Endodermal cell (in vitro differentiated cells): ENCODE measurements at places on chromosomes 7 and 10.

DNA sequence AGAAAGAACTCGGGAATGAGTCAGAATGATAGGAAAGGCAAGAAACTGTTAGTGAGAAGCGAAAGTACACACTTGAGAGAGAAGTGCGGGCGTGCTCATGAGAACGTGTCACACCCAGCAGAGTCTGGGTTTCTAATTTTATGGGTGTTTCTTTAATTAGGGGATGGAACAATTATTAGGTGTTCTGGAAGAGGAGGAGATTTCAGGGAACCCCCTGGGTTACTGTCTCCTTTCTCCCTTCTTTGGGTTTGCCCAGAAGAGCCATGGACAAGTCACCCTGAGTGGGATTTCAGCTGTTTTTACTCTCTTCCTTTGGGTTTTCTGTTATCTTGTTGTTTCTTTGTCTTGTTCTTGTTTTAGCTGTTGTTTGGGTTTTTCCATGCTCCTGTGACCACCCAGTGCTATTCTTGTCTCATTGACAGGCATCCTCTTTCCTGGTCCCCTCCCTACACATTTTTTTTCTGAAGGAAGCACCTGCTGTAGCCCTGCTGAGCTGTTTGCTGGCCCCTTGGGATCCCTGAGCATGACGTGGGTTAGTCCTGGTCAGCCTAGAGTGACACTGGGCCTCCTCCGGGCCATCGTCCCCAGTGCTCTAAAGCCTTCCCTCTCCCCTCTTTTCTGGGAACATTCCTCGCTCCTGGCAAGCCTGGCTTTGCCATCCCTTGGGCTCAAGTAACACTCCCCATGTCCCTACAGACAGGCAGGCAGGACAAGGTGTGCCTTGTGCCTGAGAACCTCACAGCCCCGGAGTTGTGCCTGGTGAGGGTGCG is 3.5 kb downstream of the SH2D4B start:
- no peak for DNase-seq

DNA sequence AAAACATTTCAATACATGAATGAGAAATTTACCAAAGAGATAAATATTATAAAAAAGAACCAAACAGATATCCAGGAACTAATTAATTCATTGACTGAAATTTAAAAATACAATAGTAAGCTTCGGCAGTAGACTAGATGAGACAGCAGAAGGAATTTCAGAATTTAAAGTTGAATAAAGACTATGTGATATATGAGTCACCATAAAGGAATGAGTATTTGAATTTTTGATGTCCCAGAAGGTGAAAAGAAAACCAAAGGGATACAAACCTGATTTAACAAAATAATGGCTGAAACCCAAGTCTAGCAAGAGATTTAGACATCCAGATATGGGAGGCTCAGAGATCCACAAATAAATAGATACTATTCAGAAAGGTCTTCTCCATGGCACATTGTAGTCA is 623.9 kb upstream of the FOXK1 start:
- no peak for DNase-seq

GRCh38 chr10:18145652-18146051 is 5.4 kb downstream of the CACNB2 start:
- DNase-seq, result no peak

DNA sequence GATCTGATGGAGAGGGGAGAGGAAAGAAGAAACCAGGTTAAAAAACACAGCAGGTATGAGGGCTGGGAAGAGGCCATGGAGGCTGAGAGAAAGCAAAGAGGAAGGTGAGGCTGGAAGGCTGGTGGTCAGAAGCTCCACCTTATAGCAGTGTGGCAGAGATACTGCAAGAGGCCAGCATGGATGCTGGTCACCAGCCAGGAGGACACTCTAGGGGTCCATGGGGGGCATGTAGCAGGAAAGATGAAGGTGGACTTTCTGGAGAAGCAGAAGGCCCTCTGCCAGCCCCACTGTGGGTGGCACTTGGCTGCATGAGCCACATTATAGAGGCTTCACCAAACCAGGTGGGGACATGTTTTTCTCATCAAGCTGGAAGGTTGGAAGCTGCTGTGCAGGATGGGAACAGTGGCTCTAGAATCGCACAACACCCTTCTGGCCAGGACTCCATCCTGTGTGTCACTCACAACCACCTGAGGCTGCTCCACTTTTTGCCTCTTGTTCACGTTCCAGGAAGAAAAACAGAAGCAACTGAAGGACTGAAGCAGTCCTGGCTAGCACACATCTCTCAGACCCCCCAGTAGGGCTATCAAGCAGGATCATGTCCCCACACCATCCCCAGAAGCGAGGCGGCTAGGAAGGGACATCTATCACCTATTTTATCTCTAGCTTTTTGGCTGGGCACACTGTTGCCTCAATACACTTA is 587.5 kb upstream of the MGMT start:
- DNase-seq, result peak; percentile 17

DNA sequence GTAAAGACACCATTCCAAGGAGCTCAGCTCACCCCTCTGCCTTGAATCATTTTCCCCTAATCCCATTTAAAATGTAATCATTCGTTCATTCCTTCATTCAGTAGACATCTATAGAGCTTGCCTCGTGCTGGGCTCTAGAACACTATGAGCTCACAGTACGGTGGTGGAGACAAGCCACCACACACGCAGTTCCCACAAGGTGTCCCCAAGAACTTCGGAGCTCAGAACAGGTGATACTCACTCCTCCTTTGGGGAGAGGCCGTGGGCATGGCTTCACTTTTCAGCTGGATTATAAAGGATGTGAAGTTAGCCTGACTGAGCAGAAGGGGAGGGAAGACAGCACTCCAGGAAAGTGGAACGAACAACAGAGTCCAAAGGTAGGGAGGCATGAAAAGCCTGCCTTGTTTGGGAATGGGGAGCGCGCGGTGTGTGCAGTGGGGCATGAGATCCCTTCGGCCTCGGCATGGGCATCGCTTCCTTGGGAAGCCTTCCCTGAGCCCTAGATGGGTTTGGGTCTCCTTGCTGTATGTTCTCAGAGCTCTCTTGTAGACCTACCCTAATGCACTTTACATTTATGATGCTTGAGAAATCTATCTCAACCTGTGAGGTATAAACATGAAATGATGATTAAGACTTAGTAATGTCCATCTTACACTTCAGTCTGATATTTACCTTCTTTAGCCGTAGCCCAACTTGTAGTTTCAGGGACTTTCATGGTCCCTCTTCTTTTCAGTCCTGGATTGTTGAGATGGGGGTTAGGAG is 809 bp upstream of the OGA start:
- DNase-seq, result no peak

DNA sequence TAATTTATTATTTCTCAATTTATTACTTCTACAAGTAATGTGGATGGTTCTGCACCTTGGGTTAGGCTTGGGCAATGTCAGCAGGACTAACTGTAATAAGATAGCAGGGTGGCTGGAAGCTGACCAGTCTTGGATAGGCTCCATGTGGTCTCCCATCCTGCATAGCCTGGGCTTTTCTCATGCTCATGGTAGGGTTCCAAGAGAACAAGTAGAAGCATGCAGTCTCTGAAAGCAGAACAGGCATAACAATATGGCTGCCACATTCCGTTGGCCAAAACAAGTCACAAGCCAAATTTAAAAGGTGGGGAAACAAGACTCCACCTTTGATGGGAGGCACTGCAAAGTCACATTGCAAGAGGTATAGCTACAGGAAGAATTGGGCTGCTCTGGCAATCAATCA is 98.6 kb upstream of the MDFIC start:
- peak; percentile 48 for DNase-seq

DNA sequence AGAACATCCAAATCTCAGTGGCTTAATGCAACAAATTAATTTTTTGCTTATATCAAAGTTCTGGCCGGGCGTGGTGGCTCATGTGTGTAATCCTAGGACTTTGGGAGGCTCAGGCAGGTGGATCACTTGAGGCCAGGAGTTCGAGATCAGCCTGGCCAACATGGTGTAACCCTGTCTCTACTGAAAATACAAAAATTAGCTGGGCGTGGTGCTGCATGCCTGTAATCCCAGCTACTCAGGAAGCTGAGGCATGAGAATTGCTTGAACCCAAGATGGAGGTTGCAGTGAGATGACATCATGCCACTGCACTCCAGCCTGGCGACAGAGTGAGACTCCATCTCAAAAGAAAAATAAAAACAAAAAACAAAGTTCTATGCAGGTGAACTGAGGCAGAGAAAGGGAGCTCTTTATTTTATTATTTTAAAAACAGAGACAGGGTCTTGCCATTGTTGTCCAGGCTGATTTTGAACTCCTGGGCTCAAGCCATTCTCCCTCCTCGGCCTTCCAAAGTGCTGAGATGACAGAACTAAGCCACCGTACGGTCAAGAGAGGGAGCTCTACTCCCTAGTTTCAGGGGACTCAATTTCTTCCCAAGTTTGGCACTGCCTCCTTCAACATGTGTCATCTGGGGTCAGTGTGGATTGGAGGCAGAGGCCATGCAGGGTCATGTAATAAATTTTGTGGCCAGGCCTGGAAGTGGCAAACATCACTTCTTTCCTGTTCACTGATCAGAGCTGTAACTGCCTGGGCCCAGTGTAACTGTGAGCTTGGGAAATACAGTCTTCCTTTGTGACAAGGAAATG is 2.4 kb downstream of the ADCK2 start:
- DNase-seq, result peak; percentile 74

GRCh38 chr7:42014625-42015618 is 222.1 kb downstream of the GLI3 start:
- peak; percentile 90 for DNase-seq

DNA sequence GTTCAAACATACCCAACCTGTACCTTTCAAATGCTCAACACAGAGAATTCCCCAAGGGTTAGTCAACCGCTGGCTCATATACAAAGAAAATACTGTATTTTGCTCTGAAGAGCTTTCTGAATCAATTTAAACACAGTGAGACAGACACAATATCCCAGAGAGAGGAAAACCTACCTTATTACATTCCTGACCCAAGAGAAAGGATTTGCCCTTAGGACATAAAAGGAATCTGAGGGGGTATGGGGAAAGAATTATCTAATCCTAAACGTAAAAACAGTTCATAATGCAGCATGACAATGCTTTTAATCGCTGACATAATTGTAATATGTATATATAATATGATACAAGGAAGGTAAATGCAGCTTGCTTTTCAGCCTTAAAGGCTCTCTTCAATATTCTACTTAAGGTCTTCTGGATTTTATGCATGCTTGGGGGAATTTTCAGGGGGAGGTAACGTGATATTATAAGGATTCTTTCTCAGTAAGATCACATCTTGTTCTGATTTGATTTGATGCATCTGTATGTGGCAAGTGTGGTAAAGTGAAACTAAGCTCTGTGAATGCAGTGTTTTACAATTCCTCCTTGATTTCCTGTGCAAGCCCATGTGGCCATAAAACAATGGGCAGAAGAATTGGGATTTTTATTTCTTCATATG is 240.5 kb downstream of the GLI3 start:
- no peak for DNase-seq

- no peak for DNase-seq
Observed at GRCh38 chr7:46143949-46144917, 223.2 kb upstream of the IGFBP3 start.

- peak; percentile 78 for DNase-seq
Observed at GRCh38 chr10:31134311-31134952, 102.8 kb upstream of the ZNF438 start.

- DNase-seq, result peak; percentile 77
Observed at GRCh38 chr7:28686418-28686800, 271.7 kb downstream of the TRIL start.

GRCh38 chr10:60441515-60441914 is 51.8 kb upstream of the ANK3 start:
- no peak for DNase-seq

DNA sequence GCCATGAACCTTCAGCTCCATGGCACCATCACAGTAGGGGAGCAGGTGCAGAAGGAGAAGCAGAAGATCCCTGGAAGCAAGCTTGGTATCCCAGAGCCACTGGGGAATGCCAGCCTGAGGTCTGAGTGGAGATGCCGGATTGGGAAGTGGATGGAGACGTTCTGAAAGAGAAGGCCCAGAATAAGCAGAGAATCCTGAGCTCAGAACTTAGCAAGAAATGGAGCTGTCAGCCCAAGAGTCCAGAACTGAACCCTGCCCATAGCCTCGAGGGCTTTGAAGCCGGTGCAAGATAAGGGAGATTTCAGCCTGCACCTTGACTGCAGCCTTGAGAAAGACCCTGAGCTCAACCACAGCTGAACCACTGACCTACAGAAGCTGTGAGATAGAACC is 13.9 kb upstream of the GDF10 start:
- DNase-seq, result peak; percentile 29

DNA sequence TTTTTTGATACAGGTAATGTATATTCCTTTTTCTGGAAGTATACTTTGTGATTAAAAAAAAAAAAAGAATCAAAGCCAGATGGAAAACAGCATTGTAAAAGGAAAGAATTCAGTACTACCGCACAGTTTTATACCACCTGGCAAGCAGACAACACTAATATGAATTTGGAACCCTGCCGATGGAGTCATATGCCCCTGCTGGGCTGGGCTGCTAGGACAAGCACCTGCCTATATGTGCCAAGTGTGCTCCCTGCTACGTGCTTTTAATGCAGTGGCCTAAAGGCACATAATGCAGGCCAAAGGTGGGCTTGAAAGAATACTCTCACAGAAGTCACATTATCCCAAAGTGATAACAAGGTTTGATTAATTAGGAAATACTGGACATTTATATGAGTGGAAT is 29.8 kb upstream of the WAC start:
- no peak for DNase-seq

GRCh38 chr7:2108071-2108455 is 124.7 kb downstream of the MAD1L1 start:
- no peak for DNase-seq

DNA sequence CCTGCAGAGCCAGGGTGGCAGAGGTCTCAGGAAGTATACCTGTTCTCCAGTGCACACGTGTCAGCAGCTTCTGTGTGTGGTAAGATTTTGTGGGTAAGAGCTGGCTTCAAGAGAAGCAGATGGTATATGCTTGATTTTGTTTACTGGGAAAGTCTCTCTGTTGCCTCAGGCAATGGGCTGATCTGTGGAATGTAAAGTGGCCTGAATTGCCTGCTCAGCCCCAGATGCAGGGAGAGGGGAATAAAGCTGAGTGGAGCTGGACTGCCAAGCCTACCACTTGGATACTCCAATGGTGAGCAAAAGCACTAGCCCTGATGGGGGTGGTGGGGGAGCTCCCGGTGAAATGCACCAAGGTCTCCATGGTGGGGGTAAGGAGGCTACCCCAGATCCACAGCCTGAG is 156.1 kb downstream of the WDR11 start:
- DNase-seq, result no peak

DNA sequence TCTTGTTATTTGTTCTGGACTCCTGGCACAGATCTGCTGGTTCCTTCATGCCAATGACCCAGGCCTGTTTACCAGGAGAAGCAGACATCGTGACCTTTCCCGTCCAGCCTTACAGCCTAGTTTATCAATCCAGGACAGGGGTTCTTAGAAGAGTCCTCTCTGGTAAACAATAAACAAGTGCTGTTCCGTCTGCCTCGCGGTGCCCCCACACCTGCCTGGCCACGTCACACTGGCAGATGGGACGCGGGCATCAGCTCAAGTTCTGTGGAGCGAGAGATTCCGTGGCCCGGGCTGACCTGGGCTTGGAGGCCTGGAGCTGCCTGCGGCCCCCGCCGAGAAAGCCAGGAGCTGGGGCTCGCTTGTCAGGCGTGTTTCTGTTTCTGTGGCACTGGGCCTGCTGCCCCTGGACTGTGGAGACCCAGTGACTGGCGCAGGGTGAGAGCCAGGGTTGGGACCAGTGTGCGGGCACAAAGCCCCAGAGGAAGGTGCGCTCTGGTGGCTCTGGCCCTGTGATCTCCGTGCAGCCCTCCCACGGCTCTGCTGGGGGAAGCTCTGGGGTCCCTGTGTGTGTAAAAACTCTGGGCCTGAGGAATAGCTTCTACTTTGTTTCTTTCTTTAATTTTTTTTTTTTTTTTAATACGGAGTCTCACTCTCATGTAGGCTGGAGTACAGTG is 28.4 kb upstream of the PFKFB3 start:
- no peak for DNase-seq
